Right ventricle myocardium inferior (tissue), 1 donor: ENCODE measurements at places on chromosomes 3 and 15. TPM values are rescaled to one million over a fixed set of nuclear protein-coding genes. Genes with fewer than 3 reads are reported as not detected.

GRCh38 chr15:74837482-74838136 is 5.3 kb downstream of the ULK3 start:
- DNase-seq = no peak

- DNase-seq = no peak
Observed at GRCh38 chr3:44958386-44958785, 17.6 kb downstream of the ZDHHC3 start.

GRCh38 chr3:16802389-16802788 is 82.4 kb upstream of the PLCL2 start:
- DNase-seq = no peak

DNA sequence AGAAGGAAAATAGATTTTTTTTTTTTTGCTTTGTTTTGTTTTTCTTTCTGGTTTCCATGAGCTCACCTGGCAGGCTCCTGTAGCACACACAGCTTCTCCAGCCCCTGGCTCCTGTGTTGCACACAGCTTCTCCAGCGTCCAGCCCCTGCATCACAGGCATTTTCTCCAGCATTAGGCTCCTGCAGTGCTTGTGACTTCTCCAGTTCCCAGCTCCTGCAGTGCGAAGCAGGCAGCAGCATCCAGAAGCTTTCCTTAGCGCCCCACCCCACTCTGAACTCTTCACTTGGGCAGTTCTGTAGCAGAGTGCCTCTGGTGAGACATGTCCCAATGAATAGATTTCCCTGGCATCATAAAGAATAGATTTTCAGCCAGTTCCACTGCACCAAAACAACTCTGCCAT is 5.5 kb upstream of the CCDC39 start:
- DNase-seq = no peak

- DNase-seq = no peak
Observed at GRCh38 chr3:63390710-63391230, 112.7 kb downstream of the SYNPR start.

DNA sequence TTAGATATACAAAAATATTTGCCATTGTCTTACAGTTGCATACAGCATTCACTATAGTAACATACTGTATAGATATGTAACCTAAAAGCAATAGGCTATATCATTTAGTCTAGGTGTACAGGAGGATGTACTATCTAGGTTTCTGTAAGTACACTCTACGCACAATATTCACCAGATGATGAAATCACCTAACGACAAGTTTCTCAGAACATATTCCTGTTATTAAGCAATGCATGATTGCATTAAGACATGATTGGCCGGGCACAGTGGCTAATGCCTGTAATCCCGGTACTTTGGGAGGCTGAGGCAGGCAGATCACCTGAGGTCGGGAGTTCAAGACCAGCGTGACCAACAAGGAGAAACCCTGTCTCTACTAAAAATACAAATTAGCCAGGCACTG is 14.5 kb upstream of the PRKCI start:
- DNase-seq = no peak

- DNase-seq = no peak
Observed at GRCh38 chr3:161556533-161556932, 59.9 kb downstream of the OTOL1 start.

DNA sequence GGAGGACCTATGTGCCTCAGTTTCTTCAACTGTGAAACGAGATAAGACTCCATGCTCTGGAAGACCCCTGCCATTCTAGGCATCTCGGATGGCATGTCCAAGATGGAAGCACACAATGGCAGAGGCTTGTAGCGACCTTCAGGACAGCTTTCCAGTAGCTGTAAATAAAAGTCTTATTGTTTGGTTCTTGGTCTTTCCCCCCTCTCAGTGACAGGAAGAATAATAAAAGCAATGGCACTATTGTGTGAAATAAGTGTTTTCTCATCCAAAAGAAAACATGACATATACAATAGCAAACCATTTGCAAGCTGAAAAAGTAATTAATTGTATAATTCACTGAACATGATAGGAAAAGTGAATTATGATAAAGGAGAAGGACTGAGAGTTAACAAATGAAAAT is 32.5 kb upstream of the CD47 start:
- DNase-seq = no peak

GRCh38 chr15:81785679-81786078 is 260.1 kb downstream of the MEX3B start:
- DNase-seq = no peak

DNA sequence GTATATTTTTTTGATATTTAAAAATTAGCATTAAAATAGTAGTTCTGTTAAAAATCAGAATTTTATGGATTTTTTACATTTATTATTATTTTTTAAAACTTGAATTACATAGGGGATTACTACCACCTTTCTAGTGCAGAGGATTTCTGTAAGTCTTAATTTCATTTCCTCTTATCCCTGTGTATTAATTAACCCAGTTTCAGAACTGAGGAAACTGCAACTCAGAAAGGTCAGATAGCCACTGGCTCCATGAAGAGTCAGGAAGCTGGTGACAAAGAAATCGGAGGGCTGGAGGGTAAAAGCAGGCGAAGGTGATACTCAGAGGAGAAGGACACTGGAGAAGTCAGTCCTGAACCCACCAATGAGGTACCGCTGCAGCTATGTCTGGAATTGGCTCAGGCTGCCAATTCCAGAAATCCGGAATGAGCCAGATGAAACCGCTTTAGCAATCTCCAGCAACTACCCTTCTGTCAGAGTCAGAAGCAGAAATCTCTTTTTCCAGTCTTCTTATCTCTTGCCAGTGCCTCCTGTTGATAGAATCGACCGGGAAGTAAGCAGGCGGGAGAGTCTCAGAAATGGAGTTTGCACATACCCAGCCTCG is 308.5 kb downstream of the SV2B start:
- no peak for DNase-seq

DNA sequence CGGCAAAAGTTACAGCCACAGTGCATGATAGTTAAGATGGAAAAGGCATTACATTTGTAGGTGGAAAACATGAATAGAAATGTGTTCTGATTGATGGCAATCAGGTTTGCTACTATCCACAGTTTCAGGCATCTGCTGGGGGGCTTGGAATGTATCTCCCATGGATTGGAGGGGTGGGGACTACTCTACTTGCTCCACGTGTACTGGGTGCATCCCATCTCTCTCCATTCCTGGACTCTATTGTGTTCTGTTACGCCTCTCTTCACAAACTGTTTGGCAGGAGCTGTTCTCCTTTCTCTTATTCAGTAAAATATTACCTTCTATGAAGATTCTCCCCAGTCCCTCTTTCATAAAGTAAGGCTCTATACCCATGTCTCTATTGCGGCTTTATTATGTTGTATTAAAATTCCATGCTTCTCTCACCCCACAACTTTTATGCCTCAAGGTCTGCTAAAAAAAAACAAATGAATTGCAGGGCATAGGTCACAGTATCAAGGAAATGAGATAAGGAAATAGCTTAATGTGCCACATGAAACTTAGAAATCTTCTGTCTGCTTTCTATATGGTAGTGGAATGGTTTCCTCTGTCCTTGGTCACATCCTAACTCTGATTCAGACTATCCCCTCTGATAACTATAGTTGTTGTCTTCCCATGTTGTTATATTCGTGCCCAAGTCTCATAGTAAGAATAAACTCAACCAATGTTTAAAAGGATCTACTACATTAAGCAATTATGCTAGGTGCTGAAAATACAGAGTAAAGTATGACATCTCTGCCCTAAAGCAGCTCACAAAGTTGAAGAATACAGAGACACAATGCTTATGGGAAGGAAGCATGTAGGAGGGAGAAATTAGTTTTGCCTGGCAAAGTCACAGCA is 43.2 kb downstream of the LRRFIP2 start:
- no peak for DNase-seq

- no peak for DNase-seq
Observed at GRCh38 chr15:67564021-67564967, 21.8 kb downstream of the MAP2K5 start.

DNA sequence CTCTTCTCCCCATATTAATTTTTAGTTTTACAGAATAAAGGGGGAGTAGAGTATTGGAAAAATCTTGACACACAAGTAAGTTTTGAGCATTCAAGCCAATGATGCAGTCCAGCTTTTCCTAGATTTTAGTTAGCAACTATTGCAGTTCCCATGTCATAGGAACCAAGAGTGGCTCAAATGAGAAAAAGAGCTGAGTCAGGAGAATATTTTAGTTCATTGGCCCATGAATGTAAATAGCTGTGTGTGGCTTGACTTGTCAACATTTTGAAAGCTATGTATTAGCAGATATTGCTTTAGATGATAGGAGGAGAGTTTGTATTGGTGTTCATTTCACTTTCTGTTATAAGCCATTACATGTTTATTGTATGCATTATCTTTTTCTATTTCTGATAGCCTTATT is 853.7 kb downstream of the PLOD2 start:
- no peak for DNase-seq

- DNase-seq = peak; percentile 59
Observed at GRCh38 chr3:52088445-52089367, 32.3 kb upstream of the DUSP7 start.

GRCh38 chr15:83835479-83835878 is 181.6 kb downstream of the ADAMTSL3 start:
- no peak for DNase-seq

DNA sequence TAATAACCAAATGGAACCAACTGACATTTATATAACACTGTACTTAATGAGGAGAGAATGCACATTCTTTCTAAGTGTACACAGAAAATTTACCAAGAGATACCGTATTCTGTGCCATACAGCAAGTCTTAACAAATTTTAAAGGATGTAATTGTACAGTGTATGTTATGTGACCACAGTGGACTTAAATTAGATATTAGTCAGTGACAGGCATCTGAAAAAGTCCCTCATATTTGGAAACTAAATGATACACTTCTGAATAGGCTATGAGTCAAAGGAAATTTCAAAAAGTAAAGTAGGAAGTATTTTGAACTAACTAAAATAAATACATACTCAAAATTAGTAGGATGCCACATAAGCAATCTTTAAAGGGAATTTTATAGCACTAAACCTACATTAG is 59.6 kb upstream of the P3H2 start:
- DNase-seq = no peak

The ALS2CL gene
- 36.9 TPM for total RNA-seq

The CRABP1 gene
- total RNA-seq = not detected

The EEFSEC gene
- total RNA-seq = 19.4 TPM

The B3GNT5 gene
- 2.0 TPM for total RNA-seq

The CYP19A1 gene
- total RNA-seq = 0.65 TPM

The SLC28A2 gene
- not detected for total RNA-seq

The PLAAT1 gene
- 4.2 TPM for total RNA-seq

The SAXO2 gene
- 2.2 TPM for total RNA-seq
